ENCODE measurements at places on chromosomes 5 and 9.

- no peak for DNase-seq
Measured at GRCh38 chr9:4630836-4631235, 31.3 kb upstream of the PLPP6 start.

GRCh38 chr5:124398460-124398859 lies 348.0 kb downstream of the ZNF608 start:
- no peak for DNase-seq

GRCh38 chr9:32382565-32383320 lies 1.7 kb upstream of the ACO1 start:
- DNase-seq, result no peak

- DNase-seq, result no peak
Measured at GRCh38 chr9:7533376-7534090, 266.0 kb downstream of the DMAC1 start.

DNA sequence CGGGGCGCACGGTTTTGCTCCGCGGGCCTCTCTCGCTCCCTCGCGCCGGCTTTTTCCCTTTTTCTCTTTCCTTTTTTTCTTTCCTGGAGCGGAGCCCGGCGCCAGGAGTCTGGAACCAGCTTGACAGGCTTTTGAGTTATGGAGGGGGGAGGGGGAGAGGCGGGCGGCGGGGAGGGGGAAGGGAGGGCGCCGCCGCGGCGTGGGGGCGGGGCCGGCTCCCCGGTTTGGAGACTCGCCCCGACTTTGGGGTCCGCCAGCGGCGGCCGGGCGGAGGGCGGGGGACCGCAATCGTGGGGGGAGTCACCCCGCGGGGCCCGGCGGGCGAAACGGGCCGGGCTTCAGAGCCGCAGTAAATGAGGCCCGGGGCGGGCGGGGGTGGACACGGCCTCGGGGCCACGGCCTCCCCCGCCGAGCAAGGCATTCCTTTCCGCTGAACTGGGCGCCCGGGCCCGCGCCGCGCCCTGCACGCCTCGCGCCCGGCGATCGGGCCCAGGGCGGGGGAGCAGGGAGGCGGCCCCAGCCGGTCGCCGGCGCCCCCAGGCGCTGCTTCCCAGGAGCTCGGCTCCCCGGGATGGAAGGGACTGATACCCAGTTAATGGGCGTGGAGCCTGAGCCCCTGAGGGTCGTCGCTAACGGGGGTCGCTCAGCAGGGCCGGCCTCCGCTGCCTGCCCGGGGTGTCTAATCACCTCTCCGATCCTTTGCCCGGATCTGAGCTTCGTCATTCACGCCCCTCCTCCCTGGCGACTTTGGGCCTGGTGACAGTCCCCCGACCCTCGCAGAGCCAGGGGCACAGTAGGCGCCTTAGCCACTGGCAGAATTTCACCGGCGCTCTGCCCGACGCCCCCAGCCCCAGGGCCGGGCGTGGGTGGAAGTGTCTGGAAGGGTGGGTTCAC lies 138.1 kb downstream of the C9orf50 start:
- peak; percentile 84 for DNase-seq

- no peak for DNase-seq
Measured at GRCh38 chr9:5651246-5651645, 22.3 kb downstream of the RIC1 start.

- no peak for DNase-seq
Measured at GRCh38 chr5:33118761-33119415, 321.9 kb upstream of the TARS1 start.

DNA sequence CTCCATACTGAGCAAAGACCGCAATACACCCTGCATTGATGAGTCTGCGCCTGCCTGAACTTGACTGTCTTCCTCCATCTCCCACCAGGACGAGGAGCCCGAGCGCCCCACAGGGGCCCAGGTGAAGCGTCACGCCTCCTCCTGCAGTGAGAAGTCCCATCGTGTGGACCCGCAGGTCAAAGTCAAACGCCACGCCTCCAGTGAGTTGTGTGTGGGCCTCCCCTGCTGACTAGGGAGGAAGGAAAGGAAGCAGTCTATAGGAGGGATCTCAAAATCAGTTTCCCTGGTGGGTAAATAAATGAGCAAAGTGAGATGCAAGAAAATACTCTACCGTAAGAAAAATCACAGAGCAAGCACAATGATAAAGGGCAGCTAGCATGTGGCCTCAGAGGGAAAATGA lies 22.8 kb upstream of the GRPEL2 start:
- DNase-seq, result no peak

- no peak for DNase-seq
Measured at GRCh38 chr9:69805962-69806515, 14.6 kb upstream of the CFAP95 start.

DNA sequence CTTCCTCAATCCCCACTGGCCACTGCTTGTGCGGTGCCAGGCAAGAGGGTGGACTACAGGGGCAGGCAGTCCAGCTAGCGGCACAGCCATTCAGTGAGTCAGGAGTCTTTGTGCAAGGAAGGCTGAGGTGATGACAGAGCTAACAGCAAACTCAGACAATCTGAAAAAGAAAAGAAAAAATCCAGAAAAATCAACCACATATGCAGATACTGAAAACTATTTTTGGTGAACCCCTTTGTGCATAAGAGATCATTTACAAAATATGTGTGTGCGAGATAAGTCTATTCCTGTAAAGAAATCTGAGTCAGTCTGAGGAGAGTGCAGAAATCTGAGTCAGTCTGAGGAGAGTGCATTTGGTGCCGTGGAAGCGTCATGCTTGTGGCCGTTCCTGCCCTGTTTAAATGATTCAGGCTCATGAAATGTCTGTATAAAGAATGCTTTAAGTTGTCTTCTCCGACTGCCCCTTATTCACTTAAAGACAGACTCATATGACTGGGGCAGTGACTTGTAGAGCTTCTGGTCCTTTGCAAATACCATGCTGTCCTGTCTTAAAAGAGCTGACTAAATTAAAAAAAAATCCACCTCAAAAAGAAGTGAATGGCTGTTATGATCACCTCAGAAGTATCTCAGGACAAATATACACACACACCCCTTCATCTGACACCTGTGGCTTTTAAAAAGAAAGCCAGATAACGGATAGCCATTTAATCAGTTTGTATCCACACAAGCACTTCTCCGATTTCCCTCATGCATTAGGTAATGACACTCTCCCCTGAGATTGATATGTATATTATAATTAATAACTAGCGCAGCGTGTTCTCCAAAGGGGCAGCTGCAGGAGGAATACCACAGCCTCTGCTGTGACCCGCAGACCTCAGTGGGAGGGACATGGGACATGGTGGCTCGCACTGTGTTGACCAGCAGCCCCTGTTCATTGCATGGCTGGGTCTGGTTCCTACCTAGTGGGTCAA lies 47.3 kb downstream of the TRIO start:
- no peak for DNase-seq

DNA sequence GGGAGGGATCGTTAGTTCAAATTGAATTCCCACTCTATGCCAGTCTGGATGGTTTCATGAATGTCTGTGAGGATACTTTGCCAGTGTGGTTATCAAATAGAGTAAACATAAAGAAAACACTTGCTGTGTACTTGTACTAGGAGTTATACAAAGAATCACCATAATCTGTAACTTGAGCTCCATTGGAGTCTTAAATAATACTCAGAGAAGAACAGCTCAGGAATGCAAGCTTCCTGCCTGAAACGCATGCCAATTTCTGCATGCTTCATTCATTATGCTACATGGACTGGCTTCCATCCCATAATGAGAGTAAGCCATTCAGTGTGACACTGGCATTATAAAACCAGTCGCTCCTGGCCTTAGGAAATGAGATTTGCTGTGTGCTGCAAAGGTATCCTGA lies 351.4 kb downstream of the SEMA5A start:
- no peak for DNase-seq

- peak; percentile 87 for DNase-seq
Measured at GRCh38 chr9:135797507-135798262, 95.7 kb downstream of the KCNT1 start.

DNA sequence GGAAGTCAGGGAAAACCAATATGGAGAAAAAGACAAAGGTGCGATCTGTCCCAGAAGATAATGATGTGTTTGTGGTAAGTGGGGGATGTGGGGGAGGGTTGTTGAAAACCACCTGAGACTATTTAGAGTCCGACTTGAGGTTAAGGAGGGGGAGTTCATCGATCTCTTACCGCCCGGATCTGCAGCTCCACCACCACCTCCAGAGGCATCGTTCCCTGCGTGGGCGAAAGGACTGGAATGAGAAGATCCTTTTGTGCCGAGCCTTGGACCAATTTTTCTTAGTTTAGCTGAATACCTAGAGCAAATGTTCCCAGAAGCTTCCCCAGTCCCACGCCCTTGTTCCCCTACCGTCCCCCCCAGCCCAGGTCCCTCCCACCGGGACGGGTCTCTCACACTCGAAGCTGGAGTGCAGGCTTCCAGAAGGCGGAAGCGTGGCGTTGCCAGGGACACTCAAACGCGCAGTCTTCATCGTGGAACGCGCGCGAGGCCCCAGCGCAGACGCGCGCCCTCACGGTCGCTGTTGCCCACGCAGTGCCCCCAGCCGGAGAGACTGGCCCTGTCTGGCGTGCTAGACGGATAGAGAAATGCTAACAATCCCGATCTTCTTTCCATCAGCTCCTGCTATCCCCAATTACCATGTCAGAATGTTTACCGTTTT lies at the start of gene SPATA6L:
SPATA6L (minus strand) TSS at position 439 of the 658 bp plus-strand sequence; CDS start at position 209, 230 bp downstream.
- DNase-seq, result peak; percentile 28

GRCh38 chr9:114364134-114365041 lies 23.4 kb downstream of the AKNA start:
- no peak for DNase-seq

DNA sequence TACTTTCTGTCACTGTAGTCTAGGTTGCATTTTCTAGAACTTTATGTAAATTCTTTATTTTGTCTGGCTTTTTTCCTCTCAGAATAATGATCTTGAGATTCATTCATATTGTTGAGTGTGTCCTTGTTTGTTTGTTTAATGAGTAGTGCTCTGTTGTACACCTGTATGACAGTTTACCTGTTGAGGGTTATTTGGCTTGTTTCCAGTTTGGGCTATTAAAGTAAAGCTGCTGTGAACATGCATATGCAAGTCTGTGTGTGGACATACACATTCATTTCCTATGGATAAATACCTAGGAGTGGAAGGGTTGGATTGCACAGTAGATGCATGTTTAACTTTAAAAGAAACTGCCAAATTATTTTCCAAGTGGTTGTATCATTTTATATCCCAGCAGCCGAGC lies 30.4 kb downstream of the MVB12B start:
- DNase-seq, result no peak

DNA sequence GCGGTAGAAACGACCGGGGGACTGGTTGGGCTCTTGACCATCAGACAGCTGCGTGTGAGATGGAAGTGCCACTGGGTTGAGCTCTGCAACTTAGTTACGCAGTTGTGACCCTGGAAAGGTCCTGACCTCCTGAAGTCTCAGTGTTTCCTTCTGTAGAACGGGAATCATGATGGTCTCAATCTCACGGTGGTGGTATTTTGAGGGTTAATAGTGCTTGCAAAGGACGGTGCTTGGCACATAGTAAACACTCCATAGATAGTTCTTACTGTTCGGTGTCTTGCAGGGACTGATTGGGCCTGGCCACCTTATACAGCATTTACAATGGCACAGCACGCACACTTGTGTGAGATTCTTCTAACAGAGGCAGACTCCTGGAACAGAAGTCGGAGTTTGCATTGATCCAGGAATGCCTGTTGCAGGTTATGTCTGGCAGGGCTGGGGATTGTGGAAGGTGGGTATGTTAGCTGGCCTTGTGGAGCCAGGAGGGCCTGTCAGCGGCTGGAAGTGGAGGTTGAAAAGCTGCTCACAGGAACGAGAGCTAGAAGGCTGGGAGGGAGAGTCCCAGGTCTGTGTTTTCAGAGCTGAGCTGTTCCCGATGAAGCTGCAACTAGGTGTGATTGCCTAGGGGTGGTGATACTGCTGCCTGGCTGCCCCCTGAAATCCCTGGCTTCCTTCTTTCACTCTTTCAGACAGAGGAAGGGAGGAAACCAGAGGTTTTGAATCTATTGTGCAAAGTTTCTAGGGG lies 962 bp upstream of the TXN start:
- DNase-seq, result no peak

DNA sequence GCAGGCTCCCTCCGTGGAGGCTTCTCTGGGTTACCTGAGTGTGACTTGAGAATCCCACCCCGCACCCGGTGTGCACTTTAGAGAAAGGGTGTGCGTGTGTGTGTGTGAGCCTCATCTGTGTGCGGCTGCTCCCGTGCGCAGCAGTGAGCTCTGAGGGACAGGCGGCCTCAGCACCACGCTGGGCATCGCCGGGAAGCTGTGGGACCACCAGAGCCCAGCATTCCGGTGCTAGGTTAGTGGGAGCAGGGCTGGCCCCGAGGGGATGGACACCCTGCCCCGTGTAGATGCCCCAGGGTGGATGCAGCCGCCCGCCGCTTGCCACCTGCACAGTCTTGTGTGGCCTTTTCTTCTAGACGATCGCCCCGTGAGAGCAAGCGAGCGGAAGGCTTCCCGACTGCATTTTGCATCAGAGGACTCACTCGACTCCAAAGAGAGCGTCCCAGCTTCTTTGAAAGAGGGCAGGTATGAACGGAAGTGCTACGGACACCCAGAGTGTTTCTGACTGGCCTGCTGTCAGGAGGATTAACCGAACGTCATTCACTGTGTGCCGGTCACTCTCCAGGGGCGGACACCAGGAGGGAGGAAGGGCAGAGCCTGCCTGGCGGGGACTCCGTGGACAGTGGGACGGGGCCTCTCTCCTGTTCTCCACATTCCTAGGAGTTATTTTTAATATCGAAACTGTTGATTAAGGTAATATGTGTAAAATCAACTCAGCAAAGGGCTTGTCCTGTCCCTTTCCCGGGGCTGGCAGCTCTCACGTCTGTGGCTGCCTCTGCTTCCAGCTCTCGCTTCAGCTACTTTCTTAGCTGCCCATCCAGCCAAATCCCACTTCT lies 12.2 kb downstream of the CEP72 start:
- no peak for DNase-seq

All from D341Med (cell line).